HEK293T (cell line): ENCODE measurements at places on chromosomes 2 and 18.

- no peak for DNase-seq
Observed at GRCh38 chr2:3771576-3771975, 68.2 kb downstream of the DCDC2C start.

GRCh38 chr18:23735021-23735464, 45.8 kb downstream of the LAMA3 start:
- DNase-seq: no peak

- DNase-seq: no peak
Observed at GRCh38 chr2:138485019-138485418, 16.6 kb upstream of the SPOPL start.

- DNase-seq: no peak
Observed at GRCh38 chr2:97698530-97698929, 14.8 kb upstream of the ZAP70 start.

GRCh38 chr2:101327863-101328394, 19.4 kb upstream of the RNF149 start:
- no peak for DNase-seq

DNA sequence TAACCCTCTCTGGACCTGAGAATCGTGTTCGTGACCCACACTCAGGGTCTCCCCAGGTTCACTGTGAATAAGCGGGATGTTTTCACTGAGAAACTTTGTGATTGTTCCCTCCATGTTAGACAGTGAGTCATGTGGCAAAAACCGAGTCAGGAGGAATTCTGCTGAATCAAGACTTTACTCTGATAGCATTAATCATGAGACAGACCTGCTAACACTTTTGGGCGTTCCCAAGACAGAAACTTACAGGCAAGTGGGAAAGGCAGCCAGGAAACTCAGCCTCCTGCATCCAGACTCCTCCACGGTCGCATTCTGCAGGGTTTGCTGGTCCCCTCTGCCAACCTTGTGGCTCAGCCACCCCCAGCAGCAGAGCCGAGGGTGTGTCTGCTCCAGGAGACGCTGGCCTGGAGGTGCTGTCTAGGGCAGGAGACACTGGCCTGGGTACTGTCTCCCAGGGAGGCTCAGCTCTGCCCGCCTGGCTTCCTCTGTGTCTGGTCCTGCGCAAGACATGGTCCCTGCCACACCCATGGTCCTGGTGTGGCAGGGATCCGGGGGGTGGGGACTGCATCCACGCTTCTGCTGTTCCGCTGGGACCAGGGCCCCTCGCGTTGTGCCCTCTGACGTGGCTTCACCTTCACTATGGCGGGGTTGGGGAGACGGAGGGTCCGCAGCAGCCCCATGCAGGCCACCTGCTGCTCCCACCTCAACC, 177.4 kb downstream of the TWIST2 start:
- DNase-seq: no peak
